WTC11 (cell line): ENCODE measurements at places on chromosomes 4 and X.

DNA sequence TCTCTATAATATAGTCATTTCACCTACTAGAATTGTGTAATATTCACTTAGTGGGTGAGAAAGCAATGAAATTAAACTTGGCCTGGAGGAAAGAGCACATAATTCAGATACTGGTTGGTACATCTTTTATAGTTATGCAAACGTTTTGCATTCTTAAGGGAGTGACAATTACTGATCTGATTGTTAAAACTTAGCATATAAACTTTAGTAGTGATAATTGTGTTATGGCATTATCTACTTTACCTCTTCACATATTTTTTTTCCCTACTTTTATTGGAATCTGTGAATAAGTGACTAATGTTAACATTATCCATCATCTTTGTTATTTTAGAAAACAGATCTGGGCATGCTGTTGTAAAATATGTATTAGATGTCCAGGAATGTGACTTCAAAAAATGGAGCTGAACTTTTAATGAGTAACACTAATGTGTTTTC is 217.4 kb upstream of the GIMD1 start:
- DNase-seq: no peak

- no peak for DNase-seq
Observed at GRCh38 chrX:104018126-104018525, 4.6 kb upstream of the H2BW1 start.

DNA sequence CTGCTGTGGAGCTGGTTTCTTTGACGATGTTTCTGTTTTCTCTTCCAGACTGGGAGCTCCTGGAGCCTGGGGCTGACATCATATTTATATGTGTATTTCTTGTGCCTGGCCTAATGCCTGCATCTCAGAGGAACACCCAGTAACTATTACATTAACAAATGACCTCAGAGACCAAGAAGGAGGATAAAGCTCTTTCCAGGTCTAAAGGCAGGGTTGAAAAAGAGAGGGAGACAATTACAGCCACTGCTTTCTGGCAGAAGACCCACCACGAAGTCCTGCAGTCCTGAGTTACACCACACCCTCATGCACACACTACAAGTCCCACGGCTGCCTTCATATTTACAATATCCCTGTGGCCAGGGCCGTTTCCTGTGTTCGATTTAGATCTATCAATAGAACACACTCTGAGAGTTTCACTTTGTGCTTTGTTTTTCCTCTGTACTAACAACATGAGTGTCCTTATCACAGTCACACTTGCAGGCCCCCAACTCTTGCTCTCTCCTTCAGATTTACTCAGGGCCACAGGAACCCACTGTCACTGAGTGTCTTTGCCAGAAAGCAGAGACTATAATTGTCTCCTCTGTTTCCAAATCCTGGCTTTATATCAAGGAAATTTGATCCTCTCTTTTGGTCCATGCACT is 535.5 kb downstream of the MID1IP1 start:
- DNase-seq: no peak

GRCh38 chr4:48228949-48229348 is 40.7 kb downstream of the TEC start:
- DNase-seq: no peak

DNA sequence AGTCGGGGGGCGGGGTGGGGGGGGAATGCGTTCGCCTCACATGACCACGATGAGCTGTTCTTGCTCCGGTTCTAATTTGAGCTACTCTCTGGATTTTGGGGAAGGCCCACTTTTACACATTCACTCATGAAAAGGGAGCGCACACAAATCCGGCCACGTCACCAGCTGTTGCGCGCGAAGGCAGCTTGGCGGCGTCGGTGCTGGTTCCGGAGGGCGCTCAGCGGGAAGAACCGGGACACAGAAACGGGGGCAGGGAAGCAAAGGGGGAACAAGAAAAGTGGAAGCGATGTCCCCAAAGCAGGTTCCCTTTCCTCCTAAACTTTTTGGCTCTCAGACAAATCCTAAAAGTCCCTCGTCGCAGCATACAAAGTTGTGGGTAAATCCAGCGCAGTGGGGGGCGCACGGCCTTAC is 605 bp downstream of the ANXA5 start:
- no peak for DNase-seq

- no peak for DNase-seq
Observed at GRCh38 chr4:138500869-138501268, 258.7 kb upstream of the SLC7A11 start.

GRCh38 chr4:6591781-6592180 is 16.8 kb downstream of the MAN2B2 start:
- no peak for DNase-seq

GRCh38 chr4:172155838-172156345 is 342.7 kb downstream of the GALNTL6 start:
- peak; percentile 19 for DNase-seq

DNA sequence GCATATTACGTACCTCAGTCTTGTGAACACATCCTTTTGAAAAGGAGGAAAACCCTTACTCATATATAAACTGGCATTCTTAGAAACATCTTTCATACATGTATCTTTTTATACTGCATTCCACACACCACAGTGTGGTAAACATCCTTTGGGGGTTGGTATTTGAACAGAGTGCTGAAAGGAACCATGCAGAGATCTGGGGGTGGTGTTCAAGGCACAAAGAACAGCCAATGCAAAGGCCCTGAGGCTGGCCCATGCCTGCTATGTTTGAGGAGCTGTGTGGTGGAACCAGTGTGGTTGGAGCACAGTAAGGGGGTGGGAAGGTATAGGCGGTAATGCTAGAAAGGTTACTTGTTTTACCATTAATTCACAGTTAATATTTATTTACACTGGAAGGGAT is 2.0 kb downstream of the ELK1 start:
- DNase-seq: no peak

GRCh38 chr4:153374442-153374841 is 30.0 kb downstream of the MND1 start:
- no peak for DNase-seq
